Lower leg skin (tissue), 4 donors: ENCODE measurements at places on chromosomes 16 and 17.

DNA sequence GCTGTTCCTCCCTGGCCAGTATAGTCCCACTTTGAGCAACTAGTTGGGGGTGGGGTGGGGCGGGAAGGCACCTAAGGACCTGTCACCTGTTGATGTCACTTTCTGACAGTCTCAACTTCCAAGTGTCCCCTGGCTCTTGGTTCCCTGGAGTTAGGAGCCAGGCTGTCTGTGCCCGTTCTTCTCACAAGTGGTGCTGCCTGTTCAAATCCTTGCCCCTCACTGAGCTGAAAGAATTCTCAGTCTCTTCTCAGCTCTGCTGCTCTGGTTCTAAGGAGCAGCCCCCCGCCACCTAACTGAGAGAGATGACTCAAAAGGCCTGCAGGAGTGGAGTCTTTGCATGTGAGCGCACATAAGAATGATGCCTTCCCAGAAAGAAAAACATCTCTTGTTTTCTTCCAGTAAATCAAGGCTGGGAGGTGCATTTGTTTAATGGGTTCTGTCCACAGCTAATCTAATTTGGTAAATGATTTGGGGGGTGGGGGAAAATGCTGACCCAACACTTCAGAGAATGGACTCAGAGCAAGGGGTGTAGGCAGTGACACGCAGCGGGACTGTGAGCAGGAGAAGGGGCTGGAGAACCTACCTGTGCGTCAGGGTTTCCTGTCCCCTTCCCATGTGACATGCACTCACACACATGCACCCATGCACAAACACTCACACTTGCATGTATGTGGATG is 78.2 kb upstream of the NLRP1 start:
- DNase-seq = peak; percentile 69

DNA sequence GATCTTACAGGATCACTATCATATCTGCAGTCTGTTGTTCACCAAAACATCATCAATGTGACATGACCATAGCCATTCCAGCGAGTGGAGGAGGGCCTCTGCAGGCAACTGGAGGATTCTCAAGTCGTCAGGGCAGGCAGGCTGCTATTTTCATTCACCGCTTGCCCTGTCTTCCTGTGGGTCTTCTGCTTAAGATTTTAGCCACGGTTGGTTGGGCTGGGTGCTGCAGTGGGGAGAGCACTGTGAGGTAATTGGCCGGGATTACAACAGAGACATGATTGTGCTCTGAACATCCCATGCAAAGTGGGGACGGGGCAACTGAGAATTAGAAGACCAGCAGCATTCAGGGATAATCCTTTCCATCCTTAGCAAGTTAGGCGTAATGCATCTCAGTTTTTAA is 245.9 kb downstream of the CPPED1 start:
- DNase-seq = no peak

DNA sequence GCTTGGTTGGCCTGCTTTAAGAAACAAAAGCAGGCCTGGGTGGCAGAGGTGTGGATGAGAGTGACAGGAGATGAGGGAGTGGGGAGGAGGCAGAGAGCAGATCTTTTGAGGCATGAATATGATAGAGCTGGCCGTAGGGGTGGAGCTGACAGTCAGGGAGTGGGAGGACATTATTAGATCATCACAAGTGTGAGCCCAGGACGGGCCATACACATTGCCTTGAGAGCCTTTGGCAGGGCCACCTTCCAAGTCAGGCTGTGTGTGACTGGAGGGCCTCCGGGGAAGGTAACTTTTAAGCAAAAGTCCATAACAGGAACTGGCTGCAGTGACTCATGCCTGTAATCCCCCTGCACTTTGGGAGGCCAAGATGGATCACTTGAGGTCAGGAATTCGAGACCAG is 26.3 kb downstream of the GINS3 start:
- no peak for DNase-seq

DNA sequence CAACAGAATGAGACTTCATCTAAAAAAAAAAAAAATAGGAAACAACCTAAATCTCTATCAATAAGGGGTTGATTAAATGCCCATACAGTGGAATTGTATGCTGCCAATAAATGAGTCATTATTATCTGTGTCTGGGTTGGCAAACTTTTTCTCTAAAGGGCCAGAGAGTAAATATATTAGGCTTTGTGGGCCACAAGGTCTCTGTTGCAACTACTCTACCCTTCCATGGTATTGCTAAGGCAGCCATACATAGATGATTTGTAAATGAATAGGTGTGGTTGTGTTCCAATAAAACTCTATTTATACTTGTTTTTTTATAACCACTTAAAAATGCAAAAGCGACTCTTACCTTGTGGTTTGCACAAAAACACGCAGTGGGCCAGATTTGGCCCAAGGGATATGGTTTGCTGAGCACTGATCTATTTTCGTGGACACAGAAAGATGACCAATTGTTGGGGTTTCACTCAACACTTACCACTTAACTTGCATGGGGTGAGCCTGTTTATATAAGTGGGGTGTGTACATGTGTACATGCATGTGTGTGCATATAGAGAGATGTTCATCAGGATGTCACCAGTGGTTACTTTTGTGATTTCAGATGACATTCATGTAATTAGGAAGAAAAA is 12.4 kb upstream of the IL4R start:
- DNase-seq = no peak

DNA sequence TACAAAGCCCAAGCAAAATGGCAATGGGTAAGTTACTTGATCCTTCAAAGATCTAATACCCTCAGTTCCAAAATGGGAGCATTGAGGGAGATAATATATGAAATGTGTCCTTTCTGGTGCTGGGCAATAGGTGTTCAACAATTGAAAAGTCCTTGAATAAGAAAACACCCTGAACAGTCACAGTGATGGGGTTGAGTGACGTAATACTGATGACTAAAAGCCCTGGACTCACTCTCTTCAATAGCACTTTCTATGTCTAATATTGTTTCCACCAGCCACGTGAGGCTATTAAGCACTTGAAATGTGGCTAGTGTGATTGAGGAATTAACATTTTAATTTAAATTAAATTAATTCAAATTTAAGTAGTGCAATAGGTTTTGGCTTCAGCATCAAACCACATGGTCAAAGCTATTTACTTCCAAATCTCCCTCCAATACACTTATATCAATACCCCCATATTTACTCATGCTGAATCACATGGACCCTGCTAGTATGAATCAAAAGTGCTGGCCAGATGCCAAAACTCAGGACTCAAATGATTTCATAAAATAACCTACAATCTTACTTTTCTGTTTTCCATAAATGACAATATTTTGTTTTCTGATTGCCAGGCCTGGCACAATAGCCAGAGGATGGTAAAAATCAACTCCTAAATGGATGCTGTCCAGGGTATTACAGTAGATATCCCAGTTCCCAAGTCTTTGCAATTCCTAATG is 516.2 kb downstream of the HAPSTR1 start:
- no peak for DNase-seq

DNA sequence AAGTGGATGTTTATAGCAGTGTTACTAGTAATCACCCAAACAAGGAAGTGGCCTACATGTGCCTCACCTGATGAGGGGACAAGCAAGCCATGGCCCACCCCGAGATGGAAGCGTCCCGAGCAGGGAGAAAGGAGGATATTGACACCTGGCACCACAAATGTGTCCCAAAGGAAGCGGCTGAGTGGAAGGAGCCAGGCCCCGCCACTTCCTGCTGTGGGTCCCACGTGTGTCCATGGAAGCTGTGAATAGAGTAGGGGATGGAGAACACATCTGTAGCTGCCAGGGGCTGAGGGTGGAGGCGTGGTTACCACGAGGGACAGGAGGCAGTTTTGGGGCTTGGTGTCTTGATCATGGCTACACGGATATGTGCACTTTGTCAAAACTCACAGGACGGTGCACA is 49.2 kb downstream of the KCNJ12 start:
- DNase-seq = peak; percentile 76

GRCh38 chr16:86565644-86566511 is 751 bp upstream of the FOXC2 start:
- no peak for DNase-seq

DNA sequence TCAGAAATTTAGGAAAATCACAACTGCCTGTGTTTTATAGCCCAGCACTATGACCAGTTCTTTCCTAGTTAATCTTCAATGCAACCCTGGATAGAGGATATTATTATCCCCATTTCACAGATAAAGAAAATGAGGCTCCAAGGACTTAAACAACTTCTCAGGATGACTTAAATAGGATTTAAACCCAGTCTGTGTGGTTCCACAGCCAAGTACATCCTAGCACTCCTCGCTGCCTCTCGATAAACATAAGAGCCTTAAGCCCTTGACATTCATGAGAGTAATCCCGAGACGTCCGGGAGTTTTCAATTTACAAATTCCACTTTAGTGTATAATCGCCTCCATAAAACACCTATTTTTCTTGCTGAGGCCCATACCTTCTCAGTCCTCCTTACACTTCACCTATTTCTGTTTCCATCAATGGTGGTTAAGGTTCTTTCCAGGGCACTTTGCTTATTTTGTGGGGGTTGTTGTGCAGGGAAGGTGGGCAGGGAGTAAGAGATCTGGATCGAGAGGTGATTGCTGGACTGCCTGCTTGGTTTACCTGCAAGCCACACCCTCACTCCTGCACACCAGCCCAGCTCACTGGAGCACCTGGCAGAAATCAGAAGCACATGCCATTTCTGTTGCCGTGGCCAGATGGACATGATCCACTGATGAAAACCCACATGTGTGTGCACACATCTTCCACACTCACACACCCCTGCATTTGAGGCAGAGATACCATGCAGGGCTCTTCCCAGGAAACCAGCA is 50.5 kb downstream of the ASIC2 start:
- no peak for DNase-seq

GRCh38 chr17:66337866-66338485 is 35.6 kb downstream of the PRKCA start:
- no peak for DNase-seq

DNA sequence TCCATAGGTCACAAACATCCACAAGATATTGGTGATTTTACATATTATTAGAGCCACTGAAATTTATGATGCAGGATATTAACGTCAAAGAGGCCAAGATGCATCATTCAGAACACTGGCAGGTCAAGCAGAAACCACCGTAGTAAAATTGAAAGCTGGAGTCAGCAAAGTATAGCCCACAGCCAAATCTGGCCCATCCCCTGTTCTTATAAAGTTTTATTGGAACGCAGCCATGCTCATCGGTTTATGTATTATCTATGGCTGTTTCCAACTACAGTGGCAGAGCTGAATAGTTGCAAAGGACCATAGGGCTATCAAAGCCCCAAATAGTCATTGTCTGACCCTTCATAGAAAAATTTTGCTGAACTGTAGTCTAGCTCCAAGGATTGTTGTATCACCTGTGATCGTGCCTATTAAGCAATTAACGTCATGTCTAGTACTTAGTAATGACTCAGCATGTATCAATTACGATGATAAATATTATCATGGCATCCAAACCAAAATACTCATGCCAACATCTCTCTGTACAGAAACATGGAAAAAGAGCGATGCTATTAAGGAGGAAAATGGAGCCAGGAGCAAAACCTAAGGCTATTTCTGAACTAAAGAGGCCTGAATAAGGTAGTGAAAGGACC is 165.6 kb downstream of the IRX3 start:
- DNase-seq = no peak

DNA sequence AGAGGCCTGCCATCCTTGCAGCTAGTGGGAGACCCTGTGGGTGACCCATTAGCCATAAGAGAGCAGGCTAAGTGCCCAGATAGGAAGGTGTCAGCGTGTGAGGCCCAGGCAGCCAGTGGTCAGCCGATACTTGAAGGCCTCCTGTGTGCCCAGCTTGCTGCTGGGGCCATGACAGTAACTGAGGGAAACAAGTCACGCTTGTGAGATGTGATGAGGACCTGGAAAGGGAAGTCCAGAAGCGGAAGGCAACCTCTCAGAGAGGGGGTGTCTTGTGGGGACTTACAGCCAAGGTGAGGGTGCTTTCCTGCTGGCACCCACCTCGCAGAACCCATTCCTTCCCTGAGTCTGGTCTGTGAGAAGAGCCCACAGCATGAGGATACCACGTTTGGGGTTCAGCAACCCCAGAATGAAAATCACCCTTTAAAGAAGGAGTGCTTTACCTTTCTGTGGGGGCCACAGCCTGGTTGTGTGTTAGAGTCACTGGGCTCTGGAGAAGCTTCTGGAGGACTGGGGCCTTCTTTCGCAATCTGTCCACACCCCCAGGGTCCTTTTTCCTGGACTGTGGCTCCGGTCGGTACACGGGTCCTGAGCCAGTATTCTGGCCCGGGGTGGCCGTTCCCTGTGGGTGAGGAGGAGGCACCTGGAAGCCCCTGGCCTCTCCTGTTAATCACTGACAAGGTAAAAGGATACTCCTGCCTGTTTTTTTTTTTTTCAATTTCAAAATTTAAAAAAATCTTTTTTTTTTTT is 53.9 kb downstream of the PLCG2 start:
- no peak for DNase-seq
